ENCODE measurements at places on chromosomes 12 and 14.

- no peaks in the 10 kb centered on the region for H3K36me3 ChIP-seq
- DNase-seq, result no peak
- no peaks in the 10 kb centered on the region for H3K4me1 ChIP-seq
- no peak overlapping the region for H3K4me3 ChIP-seq
- no peaks in the 10 kb centered on the region for H3K27me3 ChIP-seq
Observed at GRCh38 chr14:66965831-66966230, 223.4 kb upstream of the GARIN2 start.

DNA sequence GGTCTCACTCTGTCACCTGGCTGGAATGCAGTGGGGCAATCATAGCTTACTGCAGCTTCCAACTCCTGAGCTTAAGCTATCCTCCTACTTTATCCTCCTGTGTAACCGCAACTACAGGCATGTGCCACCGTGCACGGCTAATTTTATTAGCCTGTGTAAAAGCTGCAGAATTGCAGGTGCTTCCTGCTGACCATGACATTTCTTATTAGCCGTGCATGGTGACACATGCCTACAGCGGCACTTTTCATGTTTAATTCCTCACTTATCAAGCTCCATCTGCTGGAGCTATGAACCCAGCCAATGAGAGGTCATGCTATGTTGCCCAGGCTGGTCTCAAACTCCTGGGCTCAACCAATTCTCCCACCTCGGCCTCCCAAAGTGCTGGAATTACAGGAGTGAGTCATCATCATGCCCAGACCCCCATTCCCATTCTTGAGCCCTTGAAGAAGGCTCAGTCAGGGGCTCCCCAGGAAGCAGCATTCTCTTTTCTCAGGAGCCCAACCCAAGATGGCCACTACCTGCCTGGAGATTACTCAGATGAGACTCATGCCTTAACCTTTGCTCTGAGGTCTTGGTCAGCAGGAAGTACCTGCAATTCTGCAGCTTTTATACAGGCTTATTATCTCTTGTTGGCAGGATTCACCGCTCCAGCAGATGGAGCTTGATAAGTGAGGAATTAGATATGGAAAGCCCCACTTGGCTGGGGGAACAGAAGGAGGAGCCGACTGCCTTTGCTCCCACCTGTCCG is 503.2 kb downstream of the MED13L start:
- no peak overlapping the region for H3K4me3 ChIP-seq
- peaks cover 8% of the 10 kb centered on the region for H3K4me1 ChIP-seq
- no peaks in the 10 kb centered on the region for H3K36me3 ChIP-seq
- no peak overlapping the region for H3K27ac ChIP-seq
- peak; percentile 43 for DNase-seq
- H3K27me3 ChIP-seq, result no peaks in the 10 kb centered on the region

DNA sequence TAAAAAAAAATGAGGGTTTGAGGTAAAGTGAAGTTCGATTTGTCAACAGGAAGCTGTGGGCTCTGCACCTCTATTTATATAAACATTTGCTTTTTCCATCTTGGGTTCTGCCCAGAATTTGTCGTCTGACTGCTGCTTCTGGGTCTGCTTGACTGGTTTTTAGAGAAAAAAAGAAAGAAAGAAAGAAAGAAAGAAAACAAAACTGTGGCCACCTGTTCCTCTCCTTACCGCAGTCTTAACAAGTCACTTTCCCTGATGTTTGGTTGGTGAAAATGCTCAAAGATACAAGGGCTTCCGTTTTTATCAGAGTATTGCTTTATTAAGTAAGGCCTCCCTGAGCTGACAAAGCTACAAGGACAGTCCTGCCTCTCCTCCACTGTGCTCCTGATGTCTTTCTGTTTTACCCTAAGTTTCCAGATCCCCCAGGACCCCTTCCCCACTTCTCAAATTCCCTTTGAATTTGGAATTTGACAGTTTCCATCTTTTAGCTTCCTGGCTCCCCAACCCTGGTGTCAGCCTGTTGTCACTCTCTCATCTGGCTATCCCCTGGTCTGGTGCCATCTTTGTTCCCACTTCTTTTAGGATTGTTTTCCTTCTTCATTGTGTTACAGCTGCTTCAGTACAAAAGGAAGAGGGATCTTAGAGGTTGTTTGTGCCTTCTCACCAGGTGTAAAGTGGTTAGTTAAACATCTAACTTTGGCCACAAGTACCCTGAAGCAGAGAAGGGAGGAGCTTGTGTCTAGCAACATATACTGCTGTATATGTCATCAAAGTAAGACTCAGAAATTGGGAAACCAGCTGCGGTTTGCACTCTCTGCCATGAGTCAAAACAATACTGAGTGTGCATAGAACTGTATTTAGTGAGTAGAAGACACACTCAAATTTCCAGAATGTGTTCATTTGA is 18.0 kb downstream of the MFAP5 start:
- H3K27ac ChIP-seq, result no peak overlapping the region
- H3K27me3 ChIP-seq, result peaks cover 6% of the 10 kb centered on the region
- no peaks in the 10 kb centered on the region for H3K36me3 ChIP-seq
- H3K4me3 ChIP-seq, result no peak overlapping the region
- DNase-seq, result no peak
- no peaks in the 10 kb centered on the region for H3K4me1 ChIP-seq

GRCh38 chr14:62181591-62181990 is 419.4 kb downstream of the SNAPC1 start:
- H3K36me3 ChIP-seq, result no peaks in the 10 kb centered on the region
- DNase-seq, result no peak
- H3K4me1 ChIP-seq, result no peaks in the 10 kb centered on the region

DNA sequence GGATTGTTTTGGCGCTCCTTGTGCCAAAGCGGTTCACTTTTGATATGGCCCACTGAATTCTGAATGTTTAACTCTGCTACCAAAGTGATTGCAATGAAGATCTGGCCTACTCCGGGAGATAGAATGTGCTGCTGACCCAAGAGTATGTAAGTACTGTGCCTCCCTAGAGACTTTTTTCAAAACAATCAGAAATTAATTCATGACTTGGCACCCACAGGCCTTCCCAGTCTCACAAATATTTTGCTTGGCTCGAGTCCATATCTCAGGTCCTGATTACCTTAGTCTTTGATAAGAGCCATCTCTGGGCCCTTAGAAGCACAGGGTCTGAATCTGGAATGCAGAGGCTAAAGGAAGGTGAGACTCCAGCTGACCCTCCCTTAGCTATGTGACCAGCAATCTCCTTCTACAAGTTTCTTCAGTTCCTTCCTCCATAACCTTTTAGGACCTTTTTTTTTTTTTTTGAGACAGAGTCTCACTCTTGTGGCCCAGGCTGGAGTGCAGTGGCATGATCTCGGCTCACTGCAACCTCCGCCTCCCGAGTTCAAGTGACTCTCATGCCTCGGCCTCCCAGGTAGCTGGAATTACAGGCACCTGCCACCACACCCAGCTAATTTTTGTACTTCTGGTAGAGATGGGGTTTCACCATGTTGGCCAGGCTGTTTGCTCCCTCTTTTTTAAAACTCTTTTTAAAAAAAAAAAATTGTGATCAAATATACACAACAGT is 49.5 kb upstream of the METAP2 start:
- no peaks in the 10 kb centered on the region for H3K36me3 ChIP-seq
- H3K4me3 ChIP-seq, result no peak overlapping the region
- peaks cover 13% of the 10 kb centered on the region for H3K4me1 ChIP-seq
- H3K27me3 ChIP-seq, result no peaks in the 10 kb centered on the region

DNA sequence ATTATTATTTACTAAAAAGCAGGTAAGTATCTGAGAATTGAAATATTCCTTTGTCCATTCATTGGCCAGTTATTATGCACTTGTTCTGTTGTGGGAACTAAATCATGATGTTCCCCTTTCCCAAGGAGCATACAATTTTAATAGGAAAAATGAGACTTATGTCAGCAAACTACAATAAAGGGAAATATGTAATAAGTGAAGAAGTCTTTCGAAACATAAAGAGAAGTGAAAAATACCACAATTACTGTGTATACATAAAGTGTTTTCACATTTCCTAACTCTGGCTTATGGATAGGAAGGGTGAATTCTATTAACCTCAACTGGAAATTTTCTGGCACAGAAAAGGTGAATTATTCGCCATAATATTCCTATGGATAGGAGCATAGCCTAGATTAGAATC is 78.4 kb upstream of the DNM1L start:
- no peak overlapping the region for H3K4me3 ChIP-seq
- no peak overlapping the region for H3K27ac ChIP-seq
- no peaks in the 10 kb centered on the region for H3K36me3 ChIP-seq
- H3K4me1 ChIP-seq, result no peaks in the 10 kb centered on the region

- no peaks in the 10 kb centered on the region for H3K36me3 ChIP-seq
- H3K27ac ChIP-seq, result no peak overlapping the region
- H3K27me3 ChIP-seq, result no peaks in the 10 kb centered on the region
- H3K4me3 ChIP-seq, result no peak overlapping the region
- no peaks in the 10 kb centered on the region for H3K4me1 ChIP-seq
Observed at GRCh38 chr12:124293286-124294003, 1.4 kb upstream of the RFLNA start.

DNA sequence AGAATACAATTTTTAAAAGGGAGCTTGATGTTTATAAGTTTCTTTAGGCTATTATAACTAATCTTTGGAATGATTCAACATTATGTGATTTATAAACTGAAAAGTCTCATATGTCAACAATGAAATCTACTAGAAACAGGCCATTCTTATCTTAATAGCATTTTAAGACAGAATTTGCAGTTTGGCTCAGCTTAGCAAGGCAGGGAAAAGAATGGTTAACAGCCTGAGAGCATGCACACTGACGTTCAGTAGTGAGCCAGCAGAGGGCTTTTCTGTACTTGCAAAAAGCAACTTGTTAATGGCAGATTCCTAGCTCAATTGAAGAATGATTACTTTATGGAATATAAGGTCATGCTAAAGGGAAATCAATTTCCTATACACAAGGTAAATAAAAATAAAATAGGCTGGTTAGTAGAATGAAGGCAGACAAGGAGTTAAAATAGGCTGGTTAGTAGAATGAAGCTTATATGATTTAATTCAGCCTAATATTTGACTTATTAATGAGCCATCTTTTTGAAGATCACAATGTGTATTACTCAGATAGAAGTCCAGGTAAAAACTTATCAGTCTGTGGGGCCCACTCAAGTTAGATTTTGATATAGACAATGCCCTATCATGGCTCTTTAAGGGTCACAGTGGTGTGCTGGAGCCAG is 95.9 kb downstream of the OTOGL start:
- no peaks in the 10 kb centered on the region for H3K36me3 ChIP-seq
- H3K27ac ChIP-seq, result no peak overlapping the region
- no peaks in the 10 kb centered on the region for H3K27me3 ChIP-seq
- H3K4me1 ChIP-seq, result no peaks in the 10 kb centered on the region
- DNase-seq, result peak; percentile 36

DNA sequence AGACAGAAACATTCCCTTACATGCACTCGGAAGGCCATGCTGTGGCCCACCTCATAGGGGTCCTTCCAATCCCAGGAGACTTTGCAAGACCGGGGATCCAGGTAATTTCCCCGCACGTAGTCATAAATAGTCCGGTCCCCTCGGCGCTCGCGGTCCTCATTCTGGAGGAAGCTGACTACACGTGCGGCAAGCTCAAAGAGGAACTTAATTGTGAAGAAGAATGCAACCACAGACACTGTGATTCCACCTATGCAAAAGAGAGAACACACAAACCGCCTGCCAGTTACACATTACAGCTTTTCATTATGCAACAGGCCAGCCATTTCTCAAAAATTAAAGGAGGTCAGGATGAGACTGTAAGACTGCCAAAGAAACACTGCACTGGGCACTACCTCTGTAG is 28.4 kb downstream of the AREL1 start:
- H3K27me3 ChIP-seq, result no peaks in the 10 kb centered on the region
- peaks cover 23% of the 10 kb centered on the region for H3K36me3 ChIP-seq
- DNase-seq, result no peak
- no peak overlapping the region for H3K27ac ChIP-seq
- H3K4me3 ChIP-seq, result no peak overlapping the region

GRCh38 chr14:93645200-93645599 is 143.1 kb downstream of the PRIMA1 start:
- peaks cover 31% of the 10 kb centered on the region for H3K27me3 ChIP-seq
- H3K4me3 ChIP-seq, result no peak overlapping the region
- H3K27ac ChIP-seq, result no peak overlapping the region
- H3K36me3 ChIP-seq, result no peaks in the 10 kb centered on the region

DNA sequence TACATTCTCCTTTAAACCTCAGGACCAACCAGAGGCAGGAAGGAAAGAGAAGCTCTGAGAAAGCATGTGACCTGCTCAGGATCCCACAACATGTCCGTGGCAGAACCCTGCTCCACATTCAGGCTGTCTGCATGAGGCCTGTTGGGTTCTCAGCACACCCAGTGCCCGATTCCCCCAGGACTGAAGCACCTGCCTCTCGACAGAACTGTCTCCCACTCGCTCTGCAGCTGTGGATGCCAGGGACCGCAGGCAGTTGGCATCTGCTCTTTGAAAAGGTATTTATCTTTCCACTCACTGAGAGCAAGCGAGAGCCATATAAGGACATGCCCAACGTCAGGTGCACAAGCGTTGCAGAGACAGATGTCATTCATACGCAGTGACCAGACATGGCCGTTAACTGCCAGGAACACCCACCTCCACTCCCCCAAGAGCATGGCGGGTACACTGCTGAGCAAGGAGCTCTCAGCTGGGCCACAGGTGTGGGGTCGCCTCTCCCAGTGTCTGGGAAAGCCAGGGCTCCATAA is 18.9 kb downstream of the PITPNM2 start:
- H3K4me1 ChIP-seq, result peaks cover 54% of the 10 kb centered on the region
- no peak overlapping the region for H3K27ac ChIP-seq
- H3K36me3 ChIP-seq, result 0 out of 2 replicates have a peak, but pooled peaks cover under 1% of the 10 kb centered on the region
- no peaks in the 10 kb centered on the region for H3K27me3 ChIP-seq

DNA sequence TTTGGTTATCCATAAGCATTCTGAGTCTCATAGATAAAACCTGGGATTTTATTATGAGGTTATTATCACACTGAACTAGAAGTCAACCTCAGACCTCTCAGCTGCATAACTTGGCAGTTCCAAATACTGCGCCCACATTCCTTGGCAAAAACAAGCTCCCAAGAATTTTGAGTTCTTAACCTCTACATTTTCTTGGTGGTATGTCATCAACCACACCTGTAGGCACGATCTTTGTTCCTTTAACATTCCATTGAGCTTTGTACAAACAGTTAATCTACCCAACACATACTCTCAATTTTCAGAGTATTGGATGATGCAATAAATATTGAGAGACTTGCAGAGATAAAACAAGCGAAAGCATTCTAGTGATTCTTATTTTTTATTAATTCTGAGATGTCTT is 371.8 kb upstream of the PRICKLE1 start:
- H3K4me1 ChIP-seq, result peaks cover 40% of the 10 kb centered on the region
- peak; percentile 85 for DNase-seq
- no peaks in the 10 kb centered on the region for H3K27me3 ChIP-seq
- no peaks in the 10 kb centered on the region for H3K36me3 ChIP-seq
- peak overlapping the region; percentile 31 for H3K4me3 ChIP-seq

GRCh38 chr12:126676434-126676833 is 1590.5 kb upstream of the TMEM132C start:
- no peaks in the 10 kb centered on the region for H3K27me3 ChIP-seq
- no peak overlapping the region for H3K4me3 ChIP-seq
- no peaks in the 10 kb centered on the region for H3K36me3 ChIP-seq
- no peak for DNase-seq
- H3K4me1 ChIP-seq, result no peaks in the 10 kb centered on the region

Data from HCT116 (cell line).